ENCODE measurements at places on chromosomes 16 and 17. TPM values are rescaled to one million over a fixed set of nuclear protein-coding genes. Genes with fewer than 3 reads are reported as not detected.

Gene WNT9B
- not detected for total RNA-seq

Gene SLC52A1
- total RNA-seq = under 0.01 TPM

Gene CCL16
- total RNA-seq = not detected

Gene ZP2
- total RNA-seq = not detected

Gene CDH8
- under 0.01 TPM for total RNA-seq

Gene KCNJ16
- not detected for total RNA-seq

Gene CD300E
- not detected for total RNA-seq

Gene DNAH3
- total RNA-seq = not detected
